Stimulated activated CD4-positive, alpha-beta T cell treated with anti-CD3 and anti-CD28 coated beads, Interleukin-12 subunit alpha, Interleukin-12 subunit beta, amount 100 ng/mL, for 24 hours (primary cell): ENCODE measurements at places on chromosomes 12 and 14.

DNA sequence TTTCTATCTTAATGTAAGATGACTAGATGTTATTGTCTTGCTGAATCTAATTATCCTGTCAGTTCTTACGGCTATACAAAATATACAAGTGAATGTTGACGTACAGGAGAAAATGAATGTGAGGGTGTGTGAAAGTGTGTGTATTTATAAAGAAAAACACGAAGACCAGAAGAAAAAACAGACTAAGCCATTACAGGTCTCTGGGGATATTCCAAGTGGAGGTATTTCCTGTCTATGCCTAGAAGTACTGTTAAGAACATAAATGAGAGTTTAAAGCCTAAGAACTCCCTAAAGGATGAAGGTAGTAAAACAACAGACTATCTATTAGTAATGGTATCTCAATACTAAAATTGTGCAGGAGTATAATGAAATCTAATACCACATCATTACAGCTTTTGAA lies 7.6 kb downstream of the MDM1 start:
- no peak for DNase-seq

- no peak for DNase-seq
Measured at GRCh38 chr12:76449993-76450392, 101.8 kb upstream of the BBS10 start.

- DNase-seq: no peak
Measured at GRCh38 chr14:24232645-24233537, at the start of gene GMPR2. Gene GMPR2, plus strand, starts transcription at chr14:24232929. Its CDS starts 325 bp downstream, at chr14:24233254.

GRCh38 chr12:54191550-54192022 lies 2.8 kb upstream of the SMUG1 start:
- DNase-seq: peak; percentile 54

GRCh38 chr14:58571769-58572472 lies 65.8 kb upstream of the DACT1 start:
- peak; percentile 56 for DNase-seq

DNA sequence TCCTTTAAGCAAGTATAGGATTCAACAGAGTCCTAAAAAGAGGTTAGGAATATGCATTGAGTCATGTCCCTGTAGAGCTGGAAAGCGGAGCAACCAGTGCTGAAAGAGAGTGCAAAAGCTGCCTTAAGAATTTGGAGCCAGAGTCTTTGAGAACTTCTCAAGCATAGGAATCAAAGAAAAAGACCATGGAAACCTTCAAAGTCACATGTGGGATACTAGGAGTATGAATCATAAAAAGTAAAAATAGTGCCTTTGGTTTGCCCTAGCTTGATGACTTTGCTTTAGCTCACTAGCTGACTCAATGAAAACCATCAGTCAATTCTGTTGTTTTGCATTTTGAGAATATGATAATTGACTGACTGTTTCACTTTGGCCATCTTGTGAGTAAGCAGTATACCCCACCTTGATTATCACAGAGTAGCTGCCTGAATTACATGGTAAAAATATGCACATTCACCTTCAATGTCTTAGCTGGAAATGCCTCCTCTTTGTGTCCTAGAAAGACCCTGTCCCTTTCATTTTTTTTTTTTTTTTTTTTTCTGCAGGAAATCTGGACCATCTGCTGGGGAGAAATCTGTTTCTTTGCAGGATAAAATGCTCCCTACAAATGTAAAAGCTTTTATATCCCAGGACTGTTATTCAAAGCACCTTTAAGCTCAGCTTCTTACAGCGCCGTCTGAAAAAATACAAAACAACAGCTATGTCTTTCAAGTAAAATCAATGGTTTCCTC lies 248.6 kb upstream of the KRR1 start:
- DNase-seq: no peak

GRCh38 chr14:52694761-52695480 lies 437 bp downstream of the ERO1A start:
- no peak for DNase-seq

DNA sequence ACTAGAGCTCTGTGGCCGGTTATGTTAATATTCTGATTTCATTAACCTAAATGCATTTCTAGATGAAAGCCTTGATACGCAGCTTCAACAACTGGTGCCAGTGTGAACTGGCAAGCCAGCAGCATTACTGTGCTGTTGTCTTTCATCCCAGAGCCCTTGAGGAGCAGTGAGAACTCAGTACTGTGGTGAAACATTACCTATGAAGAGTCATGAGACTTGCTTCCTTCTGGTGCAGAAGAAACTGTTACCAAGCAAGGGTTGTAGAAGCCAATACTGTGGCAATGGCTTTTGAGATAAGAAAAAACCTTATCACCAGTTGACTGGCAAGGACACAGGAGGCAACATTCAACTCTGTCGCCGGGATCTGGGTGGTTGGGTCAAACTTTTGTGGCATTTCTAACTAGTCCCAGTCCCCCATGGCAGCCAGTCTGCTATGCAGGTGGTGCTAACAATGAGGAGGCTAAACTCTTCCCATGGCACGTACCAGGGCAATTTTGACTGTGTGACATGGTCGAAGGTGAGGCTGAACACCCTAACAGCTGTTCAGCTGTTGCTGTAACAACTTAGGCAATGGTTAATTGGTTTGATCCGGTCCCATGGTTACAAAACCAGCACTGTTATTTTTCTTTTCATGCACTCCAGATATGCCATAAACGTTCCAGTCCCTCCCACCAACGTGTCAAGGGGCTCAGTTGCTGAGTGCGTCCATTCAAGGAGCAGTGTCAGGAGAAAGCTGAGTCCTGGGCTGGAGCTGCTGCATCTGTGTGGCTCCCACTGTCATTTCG lies 12.6 kb upstream of the LGALS3 start:
- no peak for DNase-seq

GRCh38 chr14:94077111-94077821 lies 3.7 kb downstream of the DDX24 start:
- no peak for DNase-seq

DNA sequence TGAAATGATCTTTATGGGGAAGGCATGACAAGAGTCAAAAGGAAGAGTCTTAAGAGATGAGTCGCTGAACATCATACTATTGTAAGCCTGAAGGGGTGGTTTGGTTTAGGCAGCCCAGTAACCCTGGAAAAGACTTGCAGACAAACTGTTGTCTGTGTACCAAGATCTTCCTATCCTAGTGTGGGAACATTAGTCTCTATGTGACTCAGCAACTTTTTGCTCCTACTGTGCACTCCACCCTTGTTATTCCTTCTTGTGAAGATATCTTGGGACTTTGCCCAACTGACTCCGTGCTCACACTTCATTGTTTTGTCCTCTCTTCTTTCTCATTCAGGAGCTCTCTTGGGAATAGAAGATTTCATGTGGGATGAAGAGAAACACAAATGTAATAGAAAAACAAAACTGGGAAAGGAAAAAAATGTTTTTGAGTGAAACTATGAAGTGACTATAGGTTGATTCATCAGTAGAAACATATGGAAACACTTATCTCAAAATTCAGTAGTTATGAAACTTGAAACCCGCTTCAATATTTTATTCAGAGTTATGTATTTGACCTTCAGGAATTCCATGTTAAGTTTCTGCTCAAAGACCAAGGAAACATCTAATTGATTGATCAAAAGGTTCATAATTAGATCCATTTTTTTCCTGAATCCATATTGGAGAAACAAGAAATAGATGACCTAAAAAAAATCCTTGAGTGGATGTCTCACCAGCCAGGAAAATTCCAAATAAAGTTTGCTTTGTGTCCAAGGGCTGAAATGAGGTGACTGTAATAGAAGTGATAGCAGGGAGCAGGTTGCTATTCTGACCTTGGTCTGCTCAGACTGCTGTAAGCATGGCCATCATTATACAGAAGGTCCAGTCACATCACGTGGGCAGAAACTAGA lies 67.2 kb downstream of the BTG1 start:
- no peak for DNase-seq

DNA sequence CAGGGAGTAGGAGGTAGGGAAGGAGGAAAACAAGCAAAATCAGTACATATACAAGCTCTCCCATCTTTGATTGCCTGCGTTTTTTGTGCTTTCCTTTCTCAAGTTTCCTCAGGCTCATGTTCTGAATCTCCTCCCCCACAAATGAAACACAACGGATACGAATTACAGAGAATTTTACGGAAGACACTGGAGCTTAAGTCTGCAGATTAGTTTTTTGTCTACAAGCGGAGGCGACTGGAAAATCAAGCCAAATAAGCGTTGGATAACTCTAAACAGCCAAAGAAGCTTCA lies 612 bp downstream of the WBP11 start:
- no peak for DNase-seq

GRCh38 chr12:49264466-49264872 lies 413 bp upstream of the TUBA1C start:
- peak; percentile 4 for DNase-seq

DNA sequence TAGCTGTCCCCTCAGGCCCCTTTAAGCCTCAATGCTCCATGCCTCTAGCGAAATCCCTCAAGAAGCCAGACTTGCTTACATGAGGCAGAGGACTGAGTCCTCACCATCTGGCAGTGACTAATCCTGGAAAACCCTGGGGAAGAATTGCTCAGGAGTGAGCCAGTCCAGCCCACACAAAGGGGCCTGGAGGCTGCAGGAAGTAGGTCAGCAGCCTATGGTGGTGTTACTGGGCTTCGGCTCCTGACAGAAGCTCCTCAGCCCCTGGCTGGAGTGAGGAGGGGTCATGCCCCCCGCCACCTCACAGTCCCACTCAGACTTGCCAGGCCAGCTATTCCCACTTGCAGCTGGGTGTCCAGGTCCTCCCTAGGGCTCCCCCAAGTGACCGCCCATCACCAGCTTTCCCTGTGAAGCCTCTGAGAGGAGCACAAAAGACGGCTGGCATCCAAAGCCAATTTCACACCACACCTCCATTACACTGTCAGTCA lies 250.5 kb downstream of the DPF3 start:
- DNase-seq: no peak

GRCh38 chr14:75539561-75540478 lies 17.6 kb downstream of the BATF start:
- DNase-seq: no peak
